ENCODE measurements at places on chromosomes 5 and 9.

GRCh38 chr5:123350742-123351141 lies 72.5 kb downstream of the CEP120 start:
- no peak for DNase-seq

DNA sequence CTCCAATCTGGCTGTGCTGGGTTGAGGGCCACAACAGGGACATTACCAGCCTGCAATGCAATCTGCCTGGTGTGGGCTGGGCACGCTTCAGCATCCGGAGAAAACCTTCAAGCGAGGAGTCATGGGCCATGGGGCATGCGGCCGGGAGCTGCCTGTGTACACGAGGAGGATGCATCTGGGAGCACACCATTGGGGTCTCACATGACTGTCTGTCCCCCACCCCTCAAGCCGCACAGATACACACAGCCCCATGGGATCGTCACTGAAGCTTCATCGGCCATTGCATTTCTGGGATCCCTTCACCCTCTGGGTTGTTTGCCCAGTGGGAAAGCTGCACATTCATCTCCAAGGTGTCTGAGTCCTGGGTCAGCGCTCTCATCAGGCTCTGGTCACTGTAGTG lies 9.9 kb downstream of the LCN1 start:
- DNase-seq = no peak

GRCh38 chr9:14511452-14511851 lies 181.8 kb downstream of the ZDHHC21 start:
- DNase-seq = no peak

GRCh38 chr9:35711501-35712428 lies 20.2 kb downstream of the TLN1 start:
- no peak for DNase-seq

DNA sequence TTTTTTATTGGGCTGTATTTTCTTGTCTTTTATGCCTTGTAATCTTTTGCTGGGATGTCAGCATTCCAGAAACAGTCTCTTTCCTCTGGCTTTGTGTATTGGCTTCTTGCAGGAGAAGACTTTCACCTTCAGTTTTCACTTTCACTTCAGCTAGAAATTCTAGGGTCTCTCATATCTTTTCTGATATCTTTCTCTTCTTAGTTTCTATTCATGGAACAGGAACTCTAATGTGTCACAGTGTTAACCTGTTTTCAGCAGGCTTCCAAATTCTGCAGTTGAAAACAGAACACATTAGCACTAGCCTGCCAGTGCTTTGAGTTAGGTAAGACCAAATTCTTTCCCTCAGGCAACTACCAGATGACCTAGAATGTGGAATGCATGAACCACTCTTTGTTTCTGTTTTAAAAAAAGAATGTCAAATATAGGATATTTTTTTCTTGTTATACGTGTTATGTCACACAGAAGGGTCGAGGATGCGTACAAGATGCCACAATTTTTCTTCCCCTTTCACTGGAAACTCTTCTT lies 164.7 kb downstream of the TUSC1 start:
- DNase-seq = no peak

- DNase-seq = no peak
Measured at GRCh38 chr5:170538696-170539586, 35.1 kb downstream of the KCNIP1 start.

- DNase-seq = no peak
Measured at GRCh38 chr9:114824110-114824509, 18.3 kb upstream of the TNFSF15 start.

DNA sequence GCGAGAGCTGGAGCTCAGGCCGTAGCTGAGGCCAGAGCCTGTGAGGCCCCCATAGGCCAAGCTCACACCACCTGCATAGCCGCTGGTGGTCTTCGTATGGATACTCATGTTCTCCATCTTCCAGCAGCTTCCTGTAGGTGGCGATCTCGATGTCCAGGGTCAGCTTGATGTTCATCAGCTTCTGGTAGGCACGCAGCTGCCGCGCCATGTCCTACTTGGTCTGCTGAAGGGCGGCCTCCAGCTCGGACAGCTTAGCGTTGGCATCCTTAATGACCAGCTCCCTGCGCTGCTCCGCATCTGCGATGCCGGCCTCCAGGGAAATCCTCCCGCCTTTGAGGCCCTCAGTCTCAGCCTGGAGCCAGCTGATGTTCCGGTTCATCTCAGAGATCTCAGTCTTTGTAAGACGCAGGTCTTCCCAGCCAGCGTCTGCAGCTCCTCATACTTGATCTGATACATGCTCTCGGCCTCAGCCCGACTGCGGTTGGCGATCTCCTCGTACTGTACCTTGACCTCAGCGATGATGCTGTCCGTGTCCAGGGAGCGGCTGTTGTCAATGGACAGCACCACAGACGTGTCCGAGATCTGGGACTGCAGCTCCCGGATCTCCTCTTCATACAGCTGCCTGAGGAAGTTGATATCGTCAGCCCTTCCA lies 172.1 kb downstream of the PPP2R2B start:
- no peak for DNase-seq

GRCh38 chr5:17360879-17361278 lies 137.2 kb upstream of the TAF11L2 start:
- no peak for DNase-seq

- DNase-seq = no peak
Measured at GRCh38 chr9:127778280-127779135, at the start of gene SH2D3C. TSS of gene SH2D3C (minus strand) at chr9:127778666. CDS start at chr9:127778627, 39 bp downstream.

DNA sequence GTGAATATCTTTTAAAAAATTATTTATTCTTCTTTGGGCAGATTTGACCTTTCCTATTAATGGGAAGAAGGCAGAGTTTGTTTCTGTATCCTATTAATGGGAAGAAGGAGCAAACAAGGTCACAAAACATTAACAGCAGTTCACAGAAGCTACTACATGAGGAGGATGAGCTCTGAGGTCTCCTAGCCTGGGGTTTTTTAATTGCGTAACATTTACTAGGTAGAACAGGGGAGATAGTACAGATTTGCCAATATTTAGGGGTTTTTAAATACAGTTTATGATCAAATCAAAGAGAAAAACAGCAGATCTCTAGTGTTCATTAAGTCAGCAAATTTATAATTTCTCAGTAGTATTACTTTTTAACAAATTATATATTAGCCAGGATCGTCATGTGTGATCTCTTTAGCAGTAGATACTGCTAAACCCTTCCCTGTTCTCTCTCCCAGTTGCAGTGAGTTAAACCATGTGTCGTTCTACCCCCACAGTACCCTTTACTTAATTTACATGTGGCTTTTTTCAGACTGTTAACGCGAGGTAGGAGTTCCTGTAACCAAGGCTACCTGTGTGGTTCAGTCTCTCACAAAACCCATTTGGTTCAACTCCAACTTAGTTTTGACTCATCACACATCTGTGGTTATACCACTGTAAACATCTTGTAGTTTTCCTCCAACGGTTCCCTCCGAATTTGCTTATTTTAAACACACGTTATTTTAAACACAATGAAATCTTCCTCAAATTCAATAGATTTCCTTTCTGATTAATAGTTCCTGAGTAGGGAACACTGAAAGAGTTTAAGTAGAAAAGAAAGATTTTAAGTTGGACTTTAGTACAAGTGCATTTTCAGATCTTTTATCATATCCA lies 13.3 kb downstream of the SLC25A46 start:
- no peak for DNase-seq

- no peak for DNase-seq
Measured at GRCh38 chr5:116076496-116076895, 8.3 kb upstream of the COMMD10 start.

- DNase-seq = no peak
Measured at GRCh38 chr5:9168791-9169556, 376.9 kb downstream of the SEMA5A start.

DNA sequence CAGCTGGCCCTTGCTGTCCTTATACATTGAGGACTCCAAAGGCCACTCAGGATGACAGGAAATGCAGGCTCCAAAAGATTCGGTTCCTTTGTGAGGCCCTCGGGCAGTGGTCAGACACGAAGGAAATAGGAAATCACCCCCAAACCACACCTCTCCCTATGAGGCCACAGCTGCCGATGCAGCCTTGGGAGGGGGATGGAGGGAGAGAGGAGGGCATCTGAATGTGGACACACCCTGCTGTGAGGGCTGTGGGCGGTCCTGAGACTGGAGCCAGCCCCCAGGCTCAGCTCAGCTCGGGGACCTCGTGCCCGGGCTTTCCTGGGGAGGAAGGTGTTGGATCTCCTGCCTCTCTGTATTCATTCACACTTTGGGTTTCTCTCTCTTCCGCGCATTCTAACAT lies 2.7 kb upstream of the CLPTM1L start:
- no peak for DNase-seq

DNA sequence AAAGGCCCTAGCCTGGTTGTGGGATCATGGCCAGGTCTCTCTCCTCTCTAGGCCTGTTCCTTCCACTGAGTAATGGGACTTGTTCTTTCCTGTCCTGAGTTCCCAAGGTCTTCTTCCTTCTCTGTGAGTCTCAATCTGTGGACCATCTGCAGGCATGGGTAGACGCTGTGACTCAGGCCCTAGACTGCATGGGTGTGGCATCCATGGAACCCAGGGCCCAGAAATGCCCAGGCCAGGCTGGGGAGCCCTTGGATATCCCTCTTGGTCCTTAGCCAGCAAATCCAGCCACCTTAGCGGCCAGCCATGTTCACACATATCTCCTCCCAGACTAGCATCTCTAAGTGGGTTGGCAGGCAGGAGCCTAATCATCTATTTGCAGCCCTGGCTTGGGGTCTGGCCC lies 2.3 kb upstream of the ACSL6 start:
- DNase-seq = no peak

DNA sequence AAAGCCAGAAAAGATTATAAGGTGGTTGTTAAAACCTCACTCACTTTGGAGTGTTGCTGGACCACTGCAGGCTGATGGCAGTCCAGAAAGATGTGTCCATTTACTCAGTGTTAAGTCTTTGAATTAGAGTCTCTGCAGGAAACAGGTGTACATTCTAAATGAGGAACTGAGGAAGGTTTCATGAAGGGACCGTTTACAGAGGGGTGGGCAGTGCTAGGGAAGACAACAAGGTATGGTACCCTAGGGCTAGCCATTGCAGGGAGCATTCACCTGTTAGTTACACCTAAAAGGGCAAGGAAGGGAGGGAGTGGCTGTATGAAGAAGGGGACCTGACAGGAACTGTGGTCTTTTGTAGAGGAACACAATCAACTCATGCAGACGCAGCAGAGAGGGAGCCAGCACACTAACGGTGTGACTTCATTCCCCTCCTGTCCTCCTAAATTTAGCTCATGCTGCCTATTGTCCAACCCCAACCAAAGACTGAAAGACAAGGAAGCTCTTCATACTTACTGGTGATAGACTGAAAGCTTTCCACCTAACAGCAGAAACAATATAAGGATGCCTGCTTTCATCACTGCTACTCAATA lies 32.2 kb upstream of the PAX5 start:
- no peak for DNase-seq

DNA sequence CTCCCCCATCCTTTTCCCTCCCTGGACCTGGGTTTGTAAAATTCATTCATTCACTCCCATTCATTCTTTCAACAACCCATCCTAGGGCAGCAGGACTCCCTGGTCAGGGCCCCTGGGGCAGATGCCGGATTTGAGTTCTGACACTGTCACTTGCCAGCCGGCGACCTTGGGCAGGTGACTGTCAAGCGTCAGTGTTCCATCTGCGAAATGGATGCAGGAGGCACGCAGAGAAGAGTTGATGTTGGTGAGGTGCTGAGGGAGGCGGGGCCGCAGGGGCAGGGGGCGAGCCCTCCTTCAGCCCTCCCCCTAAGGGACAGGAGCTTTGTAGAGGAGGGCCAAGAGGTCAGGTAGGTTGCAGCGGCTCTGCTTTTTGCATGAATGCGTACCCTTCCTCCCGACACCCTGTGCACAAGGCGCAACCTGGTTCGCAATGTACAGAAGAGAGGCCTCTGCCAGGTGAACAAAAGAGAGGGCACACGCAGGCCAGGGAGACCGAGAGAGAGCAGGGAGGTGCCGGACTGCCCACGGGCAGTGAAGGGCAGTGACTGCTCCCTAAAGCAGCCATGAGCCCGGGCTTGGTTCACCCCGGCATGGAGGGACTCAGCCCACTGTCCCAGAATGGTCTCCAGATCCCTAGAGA lies 128.1 kb downstream of the BARX1 start:
- DNase-seq = no peak

DNA sequence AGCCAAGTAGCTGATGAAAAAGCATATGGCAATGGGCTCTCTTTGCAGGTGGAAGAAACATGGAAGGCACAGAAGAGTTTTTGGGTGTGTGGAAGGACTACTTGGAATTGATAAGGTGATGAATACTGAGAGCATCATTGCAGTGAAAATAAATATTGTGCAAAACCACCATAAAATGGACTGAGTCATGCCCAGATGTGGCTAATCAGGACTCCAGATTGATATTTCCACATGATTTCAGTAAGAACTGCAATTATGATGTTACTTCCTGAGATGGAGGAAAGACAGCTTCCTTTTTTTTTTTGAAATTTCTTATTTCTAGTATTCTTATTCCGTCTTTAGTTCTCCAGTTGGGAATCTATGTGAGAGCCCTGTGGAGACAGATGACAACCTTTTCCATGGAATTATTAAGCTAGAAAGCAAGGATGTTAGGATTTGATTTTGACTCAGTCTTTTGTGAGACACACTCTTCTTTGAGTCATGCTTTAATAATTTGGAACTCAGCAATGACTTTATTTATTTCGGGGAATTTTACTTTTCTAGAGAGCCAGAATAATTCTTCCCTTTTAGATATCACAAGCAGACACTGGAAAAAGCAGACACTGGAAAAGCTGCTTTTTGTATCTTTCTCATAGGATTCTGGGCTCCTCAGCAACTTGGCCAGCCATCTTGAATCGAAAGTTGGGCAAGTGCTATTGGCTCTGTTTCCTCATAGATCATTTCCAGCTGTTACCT lies 94.2 kb upstream of the VCAN start:
- no peak for DNase-seq

GRCh38 chr9:86246752-86247161 lies 12.7 kb downstream of the C9orf153 start:
- DNase-seq = no peak

- no peak for DNase-seq
Measured at GRCh38 chr5:165015547-165015946, 1510.1 kb downstream of the MAT2B start.

GRCh38 chr9:7376213-7376612 lies 423.4 kb downstream of the DMAC1 start:
- DNase-seq = no peak

- DNase-seq = no peak
Measured at GRCh38 chr9:137198051-137198901, 2.3 kb downstream of the TPRN start.

DNA sequence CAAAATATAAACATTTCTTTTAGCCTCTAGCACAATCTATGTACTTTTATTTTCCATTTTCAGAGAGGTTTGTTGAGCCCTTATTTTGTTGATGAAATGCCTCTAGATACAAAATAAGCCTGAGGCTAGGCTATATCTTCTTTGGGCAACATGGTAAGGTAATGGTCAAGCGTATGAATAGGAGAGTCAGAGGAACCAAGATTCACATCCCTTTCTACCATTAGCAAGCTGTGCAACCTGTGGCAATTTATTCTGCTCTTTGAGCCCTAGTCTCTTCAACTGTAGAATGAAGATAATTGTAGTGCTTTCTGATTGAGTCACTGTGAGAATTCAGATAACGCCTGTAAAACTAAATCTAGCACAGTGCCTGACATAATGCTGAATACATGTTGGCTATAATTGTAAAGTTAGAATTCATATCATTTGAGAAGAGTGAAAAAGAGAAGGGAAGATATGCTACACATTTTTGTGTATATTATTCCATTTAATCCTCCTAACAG lies 412.5 kb downstream of the CCDC171 start:
- no peak for DNase-seq
